AG09309 (cell line): ENCODE measurements at places on chromosomes 2 and 18.

GRCh38 chr18:77373730-77374445 lies 124.2 kb downstream of the GALR1 start:
- no peak for DNase-seq

DNA sequence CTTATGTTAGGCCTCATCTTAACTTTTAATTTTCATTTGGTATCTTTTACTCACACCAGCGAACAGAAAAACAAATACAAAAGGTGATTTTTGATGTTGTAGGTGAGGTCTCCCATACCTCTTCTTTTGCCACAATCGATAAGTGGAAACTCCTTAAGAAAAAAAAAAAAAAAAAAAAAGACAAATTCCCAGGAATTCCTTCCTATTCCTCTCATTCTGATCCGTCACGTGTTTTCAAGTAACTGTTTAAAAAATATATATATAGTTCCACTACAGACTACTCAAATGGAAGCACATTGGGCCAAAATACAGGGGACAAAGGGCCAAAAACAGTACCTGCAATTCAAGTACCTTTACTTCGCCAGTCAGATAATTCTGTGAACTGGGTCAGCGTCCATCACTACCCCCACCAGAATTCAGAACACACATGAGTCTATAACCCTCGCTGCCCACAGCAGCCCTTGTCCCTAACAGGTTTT lies 16.5 kb downstream of the NMUR1 start:
- no peak for DNase-seq

GRCh38 chr2:200861617-200862155 lies 2.8 kb downstream of the CLK1 start:
- DNase-seq, result no peak

DNA sequence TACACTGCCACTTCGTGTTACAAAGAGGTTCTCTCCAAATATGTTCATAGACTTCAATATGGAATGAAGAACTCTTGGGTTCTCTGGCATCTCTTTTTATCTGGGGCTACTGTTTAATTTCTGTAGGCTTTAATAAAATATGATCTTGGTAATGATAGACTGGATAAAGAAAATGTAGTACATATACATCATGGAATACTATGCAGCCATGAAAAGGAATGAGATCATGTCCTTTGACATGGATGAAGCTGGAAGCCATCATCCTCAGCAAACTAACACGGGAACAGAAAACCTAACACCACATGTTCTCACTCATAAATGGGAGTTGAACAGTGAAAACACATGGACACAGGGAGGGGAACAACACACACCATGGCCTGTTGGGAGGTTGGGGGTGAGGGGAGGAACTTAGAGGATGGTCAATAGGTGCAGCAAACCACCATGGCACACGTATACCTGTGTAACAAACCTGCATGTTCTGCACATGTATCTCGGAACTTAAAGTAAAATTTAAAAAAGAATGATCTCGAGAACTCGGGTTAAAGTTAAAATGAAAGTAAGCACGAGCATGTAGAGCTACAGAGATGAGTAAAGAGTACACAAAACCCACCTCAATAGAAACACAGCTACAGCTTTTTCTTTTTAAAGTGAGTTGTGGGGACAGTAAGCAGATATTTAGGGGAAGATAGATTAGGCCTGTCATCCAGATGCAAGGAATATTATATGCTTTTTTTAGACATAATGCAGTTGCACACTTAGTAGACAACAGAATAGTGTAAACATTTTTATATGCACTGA lies 102.3 kb downstream of the SGPP2 start:
- DNase-seq, result no peak

DNA sequence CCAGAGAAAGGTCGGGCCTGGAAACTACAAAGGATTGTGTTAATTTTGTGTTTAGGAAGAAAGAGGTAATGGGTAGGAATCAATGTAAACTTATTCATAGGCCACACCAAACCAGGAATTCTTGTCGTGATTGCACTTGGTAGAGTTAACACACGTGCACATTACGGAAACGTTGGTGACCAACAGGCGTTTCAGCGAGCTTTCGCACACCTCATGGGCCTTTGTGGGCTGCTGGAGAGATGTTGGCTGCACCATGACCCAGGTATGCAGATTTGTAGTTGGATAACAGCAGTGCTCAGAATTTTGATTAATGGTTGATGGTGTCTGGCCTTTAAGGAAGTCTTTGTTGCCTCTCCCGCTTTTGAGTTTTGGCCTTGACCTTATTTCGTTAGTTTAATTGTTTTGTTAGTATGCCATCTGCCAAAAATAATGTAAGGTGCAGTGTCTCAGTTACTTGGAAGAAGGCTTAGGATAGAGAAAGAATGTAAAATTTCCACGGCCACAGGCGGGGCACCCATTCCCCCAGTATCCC lies 1.9 kb downstream of the ZNF236 start:
- no peak for DNase-seq

GRCh38 chr2:64586883-64587481 lies 62.9 kb downstream of the AFTPH start:
- peak; percentile 27 for DNase-seq

DNA sequence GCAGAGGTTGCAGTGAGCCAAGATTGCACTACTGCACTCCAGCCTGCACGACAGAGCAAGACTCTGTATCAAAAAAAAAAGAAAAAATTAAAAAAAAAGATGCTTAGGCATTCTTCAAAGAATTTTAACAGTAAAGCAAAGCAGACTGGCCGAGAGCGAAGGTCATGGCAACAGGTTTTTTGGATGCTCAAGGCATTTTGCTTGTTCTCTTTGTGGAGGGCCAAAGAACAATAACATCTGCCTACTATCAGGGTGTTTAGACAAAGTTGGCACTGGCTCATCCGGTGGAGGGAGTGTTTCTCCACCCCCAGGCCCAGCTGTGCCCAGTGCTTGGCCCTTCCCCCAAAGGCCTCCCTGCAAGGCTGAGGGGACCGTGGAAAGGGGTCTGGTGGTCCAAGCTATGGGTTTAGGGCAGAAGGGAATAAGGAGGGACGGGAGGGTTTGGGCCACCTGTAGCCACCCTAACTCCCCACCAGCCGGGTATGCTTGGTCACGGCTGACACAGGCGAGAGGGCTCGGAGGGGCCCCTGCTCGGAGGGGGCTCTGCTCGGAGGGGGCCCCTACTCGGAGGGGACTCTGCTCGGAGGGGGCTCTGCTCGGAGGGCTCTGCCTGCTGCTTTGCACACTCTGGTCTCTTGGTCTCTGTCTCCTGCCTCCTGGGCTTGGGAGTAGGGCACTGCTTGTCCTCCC lies 26.7 kb upstream of the ALLC start:
- DNase-seq, result no peak

DNA sequence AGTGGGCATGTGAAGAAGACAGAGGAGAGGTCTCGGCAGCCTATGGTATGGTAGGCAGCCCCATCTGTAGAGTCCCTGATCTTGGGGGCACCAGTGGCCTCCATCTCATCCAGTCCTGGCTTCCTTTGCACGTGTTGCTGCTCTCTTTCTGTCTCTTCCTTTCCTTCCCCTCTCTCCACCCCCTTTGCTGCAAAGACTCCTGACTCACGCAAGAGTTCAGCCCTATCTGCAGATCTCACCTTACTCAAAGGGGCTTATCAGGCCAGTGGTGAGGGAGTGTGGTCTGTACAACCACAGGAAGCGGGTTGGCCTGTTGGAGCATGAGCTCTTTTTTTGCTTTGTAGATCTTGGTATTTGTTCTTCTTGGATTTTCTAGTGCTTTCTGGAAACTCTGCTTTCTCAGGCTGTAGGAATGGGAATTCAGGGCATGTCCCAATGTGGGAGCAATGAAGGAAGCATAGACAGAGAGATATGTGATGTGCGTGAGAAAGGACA lies 14.6 kb upstream of the NT5DC4 start:
- DNase-seq, result no peak

DNA sequence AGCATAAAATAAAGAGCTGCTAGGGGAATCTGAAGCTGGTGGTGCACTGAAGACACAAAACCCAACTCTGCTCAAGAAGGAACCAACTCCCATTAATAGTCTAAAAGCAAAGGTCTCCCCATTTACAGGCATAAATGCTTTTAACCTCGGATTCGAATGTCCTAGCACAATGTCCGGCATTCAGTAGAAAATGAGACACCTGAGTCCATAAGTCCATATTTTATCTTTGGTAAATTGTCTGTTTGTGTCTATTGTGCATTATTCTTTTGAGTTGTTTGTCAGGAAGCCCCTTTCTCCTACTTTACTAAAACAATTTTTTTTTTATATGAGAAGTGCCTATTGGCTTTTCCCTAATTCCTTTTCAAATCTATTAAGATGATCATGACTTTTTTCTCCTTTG lies 179.5 kb upstream of the SMAD7 start:
- no peak for DNase-seq

GRCh38 chr2:151381266-151381665 lies 23.9 kb downstream of the TNFAIP6 start:
- peak; percentile 33 for DNase-seq

DNA sequence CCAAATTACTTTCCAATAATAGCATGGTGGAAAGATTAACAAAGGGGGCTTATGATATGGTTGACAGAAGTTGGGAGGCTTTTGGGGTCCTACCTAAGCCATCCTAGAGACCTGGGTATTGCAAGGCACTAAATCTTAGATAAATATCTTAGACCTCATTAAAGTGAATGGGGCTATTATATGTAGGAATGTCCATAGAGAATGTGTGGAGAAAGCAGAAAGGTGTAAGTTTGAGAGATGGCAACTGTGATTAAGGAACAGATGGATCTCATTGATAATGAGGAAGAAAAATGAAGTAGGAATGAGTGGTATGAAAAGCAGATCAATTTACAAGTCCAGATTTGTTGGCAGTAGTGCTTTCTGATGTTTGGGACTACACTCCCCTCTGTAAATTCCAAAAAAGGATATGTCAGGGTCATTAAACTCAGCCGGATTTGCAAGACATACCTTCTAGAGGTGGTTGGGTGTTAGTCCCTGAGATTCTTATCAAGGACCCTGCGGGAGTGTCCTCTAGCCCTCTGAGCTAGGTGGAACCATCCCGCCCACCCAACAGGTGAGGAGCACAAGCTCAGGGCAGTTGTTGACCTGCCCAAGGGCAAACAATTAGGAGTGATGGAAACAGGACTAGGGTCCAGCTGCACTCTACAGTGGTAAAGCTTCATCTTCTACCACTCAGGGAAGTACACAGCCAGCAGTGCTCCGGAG lies 12.1 kb downstream of the TCF7L1 start:
- no peak for DNase-seq

DNA sequence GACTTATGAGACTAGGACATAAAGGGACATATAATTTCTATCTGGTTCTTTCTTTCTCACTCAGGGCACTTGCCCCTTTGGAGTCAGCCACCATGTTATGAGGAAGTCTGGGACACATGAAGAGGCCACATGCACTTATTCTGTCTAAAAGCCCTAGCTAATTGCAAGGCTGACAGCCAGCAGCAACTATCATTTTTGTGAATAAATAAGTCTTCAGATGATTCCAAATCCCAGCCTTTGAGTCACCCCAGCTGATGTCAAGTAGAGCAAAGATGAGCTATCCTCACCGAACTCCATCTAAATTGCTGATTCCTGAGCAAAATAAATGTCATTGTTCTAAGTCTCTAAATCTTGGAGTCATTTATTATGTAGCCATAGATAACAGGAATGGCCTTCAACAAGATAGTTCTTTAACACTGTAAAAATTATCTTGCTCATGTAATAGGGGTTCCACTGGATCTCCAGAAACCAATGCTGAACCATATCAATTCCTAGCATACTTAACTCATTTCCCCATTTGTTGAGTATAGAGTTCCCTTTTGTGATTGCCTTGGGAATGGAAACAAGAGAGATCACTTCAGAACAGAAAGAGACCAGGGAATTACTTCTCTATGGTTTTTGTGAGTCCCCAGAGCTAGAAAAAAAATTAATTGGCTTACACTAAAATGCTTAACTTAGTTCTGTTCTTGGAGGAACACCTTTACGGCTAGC lies 50.6 kb upstream of the FN1 start:
- no peak for DNase-seq
